ENCODE measurements at places on chromosomes 12 and 14.

DNA sequence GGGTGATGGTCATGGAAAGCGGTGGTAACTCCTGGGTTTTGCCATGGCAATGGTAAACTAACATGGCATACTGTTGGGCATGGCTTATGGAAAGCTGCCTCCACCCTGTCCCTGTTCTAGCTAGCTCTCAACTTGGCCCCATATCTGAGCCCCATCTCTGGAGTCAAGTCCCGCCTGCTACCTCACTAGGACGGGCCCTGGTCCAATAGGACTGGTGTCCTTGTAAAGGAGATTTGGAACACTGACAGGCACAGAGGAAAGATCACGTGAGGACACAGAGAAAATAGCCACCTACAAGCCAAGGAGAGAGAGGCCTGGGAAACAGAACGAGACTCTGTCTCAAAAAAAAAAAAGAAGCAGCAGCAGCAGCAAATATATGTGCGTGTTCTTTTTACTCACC, 59.8 kb downstream of the RNFT2 start:
- no peak for DNase-seq

- DNase-seq, result no peak
Measured at GRCh38 chr14:102594514-102595175, 2.2 kb downstream of the RCOR1 start.

- no peak for DNase-seq
Measured at GRCh38 chr12:48917857-48918537, 7.3 kb downstream of the FKBP11 start.

DNA sequence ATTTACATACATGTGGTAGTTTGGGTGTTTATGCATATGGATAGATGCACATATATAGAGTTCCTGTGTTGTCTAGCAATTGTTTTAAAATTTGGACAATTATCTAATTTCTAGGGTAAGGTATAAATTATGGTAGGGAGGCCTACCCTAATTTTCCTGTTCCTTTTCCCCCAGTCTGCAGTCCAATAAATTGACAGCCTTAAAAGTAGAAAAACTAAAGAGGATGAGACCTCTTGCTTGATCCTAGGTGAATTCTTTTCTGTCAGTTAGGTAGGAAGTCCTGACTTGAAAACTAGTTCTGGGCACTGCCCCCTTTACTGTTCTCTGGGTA, 2.1 kb upstream of the CDKN1B start:
- no peak for DNase-seq

DNA sequence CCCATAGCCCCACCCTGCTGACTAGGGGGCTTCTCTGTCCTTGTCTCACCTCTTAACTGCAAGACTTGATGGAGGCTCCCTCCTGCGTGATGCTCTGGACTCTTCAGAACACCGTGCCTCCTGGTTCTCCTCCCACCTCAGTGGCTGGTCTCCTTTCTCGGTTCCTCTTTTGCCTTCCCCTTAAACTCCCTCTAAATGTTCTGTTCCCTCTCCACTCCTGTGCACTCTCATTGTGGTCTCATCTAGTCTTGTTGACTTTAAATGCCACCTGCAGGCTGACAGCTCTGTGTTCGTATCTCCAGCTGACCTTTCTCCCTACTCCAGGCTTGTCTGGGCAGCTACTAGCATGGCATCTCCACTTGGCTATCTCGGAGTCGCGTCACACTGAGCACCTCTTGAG, 28.3 kb downstream of the DYNC1H1 start:
- no peak for DNase-seq

- DNase-seq, result no peak
Measured at GRCh38 chr14:79466938-79467527, 744.3 kb downstream of the DIO2 start.

GRCh38 chr12:110577864-110578693, 5.0 kb downstream of the PPTC7 start:
- no peak for DNase-seq

GRCh38 chr12:11497995-11498394, 102.6 kb upstream of the PRB2 start:
- DNase-seq, result no peak

Data from stimulated activated CD8-positive, alpha-beta memory T cell treated with anti-CD3 and anti-CD28 coated beads, Interleukin-15, amount 100 ng/mL, for 4 hours (primary cell).